ENCODE measurements at places on chromosomes 4 and X. TPM values are rescaled to one million over a fixed set of nuclear protein-coding genes. Genes with fewer than 3 reads are reported as not detected.

SLC9B2 gene
- total RNA-seq: 22.7 TPM

AKAP14 gene
- not detected for total RNA-seq

SPINK2 gene
- total RNA-seq: not detected

DCAF12L2 gene
- not detected for total RNA-seq

MAPK10 gene
- 0.20 TPM for total RNA-seq

SPANXN4 gene
- not detected for total RNA-seq

CCNA2 gene
- 110 TPM for total RNA-seq

RNF212 gene
- 1.8 TPM for total RNA-seq

GPR50 gene
- not detected for total RNA-seq

GK2 gene
- not detected for total RNA-seq

SLC6A14 gene
- total RNA-seq: not detected

MTTP gene
- total RNA-seq: not detected

AMBN gene
- total RNA-seq: not detected

Data from pulmonary artery endothelial cell (primary cell).